NCI-H2171 treated with DMSO at 0.1 percent for 48 hours (cell line): ENCODE measurements at places on chromosomes 5 and 9.

DNA sequence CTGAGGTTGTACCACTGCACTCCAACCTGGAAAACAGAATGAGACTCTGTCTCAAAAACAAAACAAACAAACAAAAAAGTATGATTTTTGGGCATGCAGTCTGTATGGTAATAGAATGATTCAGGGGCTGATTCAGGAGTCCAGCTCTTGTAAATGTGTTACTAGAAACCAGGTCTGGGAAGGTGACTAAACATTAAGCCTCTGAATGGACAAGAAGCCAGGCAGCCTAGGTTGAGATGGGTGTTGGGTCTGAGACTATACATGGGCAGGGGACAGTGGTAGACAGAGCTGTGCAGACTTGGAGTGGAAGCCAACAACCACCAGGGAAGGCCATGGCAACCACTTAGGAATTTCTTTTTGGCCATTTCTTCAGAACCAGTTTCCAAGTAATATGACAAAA lies 64.9 kb upstream of the TLE1 start:
- no peak for DNase-seq

DNA sequence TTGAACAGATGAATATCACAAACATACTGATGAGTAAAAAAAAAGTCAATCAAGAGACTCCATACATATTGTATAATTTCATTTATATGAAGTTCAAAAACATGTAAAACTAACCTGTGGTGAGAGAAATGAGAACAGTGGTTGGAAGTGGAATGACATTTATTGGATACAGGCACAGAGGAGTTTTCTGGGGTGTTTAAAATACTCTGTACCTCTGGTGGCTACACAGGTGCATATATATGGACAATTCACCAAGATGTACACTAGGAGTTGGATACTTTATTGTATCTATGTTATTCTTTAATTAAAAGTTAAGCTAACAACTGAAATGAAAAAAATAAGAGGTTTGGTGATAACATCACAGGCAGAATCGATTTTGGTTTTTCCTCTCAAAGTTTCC lies 14.1 kb downstream of the FOXD1 start:
- DNase-seq: peak; percentile 5

DNA sequence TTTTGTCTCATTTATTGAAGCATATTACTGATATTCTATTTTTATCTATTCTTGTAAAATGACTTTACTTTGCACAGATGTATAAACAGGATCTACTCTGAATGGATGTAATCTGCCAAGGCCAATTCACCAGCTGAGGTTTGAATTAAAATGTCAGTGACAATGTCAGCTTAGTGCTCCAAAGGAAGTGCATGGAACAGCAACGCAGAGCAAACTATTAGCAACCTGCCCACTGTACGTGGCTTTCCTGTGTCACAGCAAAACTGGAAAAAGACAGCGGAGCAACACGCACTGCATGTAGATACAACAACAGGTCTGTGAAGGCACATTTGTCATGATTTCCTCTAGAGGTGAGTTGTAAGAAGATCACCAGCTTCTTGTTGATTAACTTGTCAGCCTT lies 409.4 kb downstream of the MED10 start:
- DNase-seq: no peak

DNA sequence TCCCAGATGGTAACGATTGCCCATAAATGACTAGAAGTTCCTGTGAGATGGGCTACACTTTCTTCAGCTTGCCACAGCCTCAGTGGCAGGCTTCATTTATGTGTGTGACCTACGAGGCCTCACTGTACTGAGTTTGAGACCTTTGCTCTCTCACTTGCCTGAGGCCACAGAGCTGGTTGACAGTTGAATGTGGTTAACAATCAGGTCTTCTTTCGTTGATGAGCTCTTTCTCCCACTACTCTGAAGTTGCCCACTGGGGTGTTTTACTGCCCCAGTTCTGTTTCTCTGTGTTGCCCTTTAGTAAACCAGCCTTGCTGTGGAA lies 70.5 kb downstream of the CYFIP2 start:
- DNase-seq: no peak

GRCh38 chr5:150341331-150341730 lies 16.2 kb upstream of the TCOF1 start:
- no peak for DNase-seq

DNA sequence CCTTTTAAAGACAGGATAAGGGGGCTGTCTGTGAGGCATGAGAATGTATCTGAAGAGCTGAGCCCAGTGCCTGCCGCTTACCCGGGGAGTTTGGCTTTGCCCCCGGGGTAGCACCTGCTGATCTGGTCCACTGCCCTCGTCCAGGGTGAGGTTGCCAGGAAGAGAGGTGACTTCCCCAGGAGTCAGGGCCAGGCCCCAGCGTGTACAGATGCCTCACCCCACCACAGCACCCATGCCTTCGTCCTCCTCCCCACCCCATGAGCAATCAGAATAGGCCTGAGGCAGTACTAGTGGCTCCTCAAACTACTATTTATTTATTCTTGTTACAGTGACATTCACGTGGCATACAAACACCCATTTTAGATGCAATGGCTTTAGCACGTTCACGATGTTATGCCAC lies 15.7 kb upstream of the AIF1L start:
- DNase-seq: no peak

GRCh38 chr9:108933231-108933717 lies 650 bp downstream of the ELP1 start:
- DNase-seq: peak; percentile 61

DNA sequence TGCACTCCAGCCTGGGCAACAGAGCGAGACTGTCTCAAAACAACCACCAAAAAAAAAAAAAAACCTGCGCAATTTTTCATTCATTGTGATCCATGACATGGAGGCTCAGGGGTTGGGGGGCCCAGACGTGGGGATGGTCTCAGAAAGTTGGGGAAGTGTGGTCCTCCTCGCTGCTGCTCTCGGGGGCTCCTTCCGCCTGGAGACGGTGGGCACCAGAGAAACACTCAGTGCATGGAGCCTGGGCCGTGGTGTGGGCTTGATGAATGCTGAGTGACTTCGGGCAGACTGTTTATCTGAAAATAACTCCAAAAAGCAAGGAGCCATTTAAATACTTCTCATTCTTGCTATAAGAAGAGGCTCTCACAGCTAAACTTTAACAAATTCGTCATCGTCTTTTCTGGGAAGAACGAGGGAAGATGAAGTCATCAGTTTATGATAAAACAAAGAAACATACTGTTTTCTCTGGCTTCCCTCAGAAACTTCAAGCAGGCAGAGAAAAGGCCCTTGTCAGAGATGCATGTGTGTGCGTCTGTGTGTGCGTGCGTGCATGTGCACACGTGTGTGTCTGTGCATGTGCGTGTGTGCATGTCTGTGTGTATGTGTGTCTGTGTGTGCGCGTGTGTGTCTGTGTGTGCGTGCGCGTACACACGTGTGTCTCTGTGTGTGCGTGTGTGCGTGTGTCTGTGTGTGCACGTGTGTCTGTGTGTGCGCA lies 35.0 kb downstream of the RASGEF1C start:
- no peak for DNase-seq

- DNase-seq: no peak
Measured at GRCh38 chr9:3200331-3200774, 325.4 kb downstream of the RFX3 start.

DNA sequence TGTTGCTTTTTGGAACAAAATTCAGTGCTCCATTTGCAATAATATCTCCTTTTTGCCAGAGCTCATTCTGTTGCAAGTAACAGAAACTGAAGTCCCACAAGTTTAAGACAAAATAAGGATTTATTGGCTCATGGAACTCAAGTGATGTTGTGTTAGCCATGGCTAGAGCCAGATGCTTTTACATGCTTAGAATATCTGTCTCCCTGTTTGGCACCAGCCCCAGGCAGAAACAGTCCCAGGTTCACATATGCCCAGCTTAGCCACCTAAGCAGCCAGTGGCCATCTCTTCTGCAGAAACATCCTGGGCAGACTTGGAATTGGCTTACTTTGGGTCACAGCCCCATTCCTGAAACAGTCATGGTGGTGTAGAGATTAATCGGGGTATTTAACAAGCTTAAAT lies 540.9 kb upstream of the SGCD start:
- DNase-seq: no peak

DNA sequence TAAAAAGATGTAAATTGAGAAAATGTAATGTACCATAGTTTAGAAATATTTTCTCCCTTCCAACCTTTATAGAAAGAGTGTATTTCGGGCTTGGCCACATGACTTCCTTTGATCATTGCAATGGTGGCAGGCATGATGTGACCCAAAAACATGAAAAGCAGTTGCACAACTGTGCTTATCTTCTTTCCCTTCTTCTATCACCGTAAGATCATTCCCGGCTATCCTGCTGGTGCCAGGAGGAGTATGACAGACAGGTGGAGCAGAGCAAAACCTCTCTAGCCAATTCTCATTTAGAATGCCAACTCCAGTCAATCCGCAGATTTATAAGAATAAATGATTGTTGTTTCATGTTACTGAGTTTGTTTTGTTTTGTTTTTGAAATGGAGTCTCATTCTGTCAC lies 10.6 kb upstream of the TESK1 start:
- DNase-seq: no peak

GRCh38 chr9:137198051-137198901 lies 2.3 kb downstream of the TPRN start:
- DNase-seq: no peak

- peak; percentile 65 for DNase-seq
Measured at GRCh38 chr9:89597711-89598362, 7.0 kb upstream of the GADD45G start.

GRCh38 chr5:72662936-72663335 lies 153.5 kb upstream of the TNPO1 start:
- DNase-seq: no peak

DNA sequence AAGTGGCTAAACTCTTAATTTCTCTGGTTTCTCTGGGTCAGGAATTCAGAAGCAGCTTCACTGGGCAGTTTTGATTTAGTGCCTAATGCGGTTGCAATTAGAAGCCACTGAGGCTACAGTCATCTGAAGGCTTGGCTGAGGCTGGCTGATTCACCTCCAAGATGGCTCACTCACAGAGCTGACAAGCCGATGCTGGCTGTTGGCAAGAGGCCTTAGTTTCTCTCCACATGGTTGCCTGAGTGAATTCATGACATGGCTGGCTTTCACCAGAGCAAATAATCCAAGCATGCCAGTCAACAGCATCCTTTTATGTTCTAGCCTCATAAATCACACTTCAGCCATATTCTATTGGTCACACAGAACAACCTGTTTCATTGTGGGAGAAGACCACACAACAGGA lies 2.8 kb upstream of the CDK7 start:
- DNase-seq: no peak

- DNase-seq: no peak
Measured at GRCh38 chr9:129225815-129226214, 47.8 kb upstream of the IER5L start.

GRCh38 chr5:128036950-128037349 lies 46.6 kb upstream of the SLC12A2 start:
- DNase-seq: no peak

GRCh38 chr5:142342128-142342981 lies 17.5 kb upstream of the SPRY4 start:
- DNase-seq: no peak

DNA sequence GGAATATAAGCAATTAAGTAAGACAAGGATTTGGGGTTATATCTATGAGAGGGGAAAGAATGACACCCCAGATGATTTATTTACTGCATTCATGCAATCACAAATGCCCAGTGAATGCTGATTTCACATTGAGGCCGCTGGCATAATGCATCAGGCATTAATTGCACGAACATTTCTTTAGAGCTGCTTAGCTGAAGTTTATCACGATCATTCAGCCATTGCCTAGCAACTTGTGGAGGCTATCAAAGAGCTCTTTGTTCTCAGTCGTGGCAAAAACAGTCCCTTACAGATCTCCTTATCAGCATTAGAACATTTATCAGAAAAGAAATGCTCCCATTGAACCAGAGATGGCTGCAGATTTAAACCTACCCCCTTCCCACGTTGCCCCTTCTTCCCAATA lies 88.7 kb upstream of the PRRC1 start:
- DNase-seq: no peak

GRCh38 chr5:170225326-170226128 lies 7.3 kb upstream of the C5orf58 start:
- peak; percentile 49 for DNase-seq

GRCh38 chr5:81579262-81579924 lies 171.5 kb downstream of the SSBP2 start:
- DNase-seq: peak; percentile 51

DNA sequence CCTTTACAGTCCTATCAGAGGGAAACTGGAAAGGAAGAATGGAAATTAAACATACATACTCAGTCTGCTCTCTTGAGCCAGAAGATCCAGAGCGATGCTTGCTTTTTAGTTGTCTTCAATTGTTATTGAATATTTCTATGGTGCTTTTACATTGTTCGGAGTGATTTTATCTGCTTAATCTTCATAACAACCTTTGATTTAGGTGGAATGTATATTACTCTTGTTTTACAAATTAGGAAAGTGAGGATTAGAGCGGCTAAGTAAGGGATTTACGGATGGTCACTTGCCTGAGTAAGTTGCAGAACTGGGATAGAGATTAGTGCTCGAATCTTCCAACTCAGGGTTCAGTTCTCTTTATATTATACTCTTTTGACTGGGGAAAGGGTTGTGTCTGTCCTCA lies 69.1 kb downstream of the PBX3 start:
- DNase-seq: no peak

DNA sequence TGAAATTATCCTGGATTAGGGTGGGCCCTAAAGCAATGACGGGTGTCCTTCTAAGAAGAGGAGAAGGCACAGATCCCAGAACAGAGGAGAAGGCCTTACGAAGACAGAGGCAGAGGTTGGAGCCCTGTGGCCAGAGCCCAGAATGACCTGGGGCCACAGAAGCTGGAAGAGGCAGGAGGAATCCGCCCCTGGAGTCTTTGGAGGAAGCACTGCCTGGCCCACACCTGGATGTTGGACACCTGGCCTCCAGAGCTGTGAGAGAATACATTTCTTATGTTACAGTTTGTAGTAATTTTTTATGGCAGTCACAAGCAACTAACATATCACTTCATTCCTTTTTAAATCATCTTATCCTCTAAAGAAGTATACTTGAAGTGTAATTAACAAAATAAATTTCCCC lies 8.5 kb downstream of the MRPL36 start:
- no peak for DNase-seq
